ENCODE measurements at places on chromosomes 3 and 15.

- no peak for DNase-seq
Measured at GRCh38 chr15:39478996-39479395, 101.9 kb upstream of the THBS1 start.

DNA sequence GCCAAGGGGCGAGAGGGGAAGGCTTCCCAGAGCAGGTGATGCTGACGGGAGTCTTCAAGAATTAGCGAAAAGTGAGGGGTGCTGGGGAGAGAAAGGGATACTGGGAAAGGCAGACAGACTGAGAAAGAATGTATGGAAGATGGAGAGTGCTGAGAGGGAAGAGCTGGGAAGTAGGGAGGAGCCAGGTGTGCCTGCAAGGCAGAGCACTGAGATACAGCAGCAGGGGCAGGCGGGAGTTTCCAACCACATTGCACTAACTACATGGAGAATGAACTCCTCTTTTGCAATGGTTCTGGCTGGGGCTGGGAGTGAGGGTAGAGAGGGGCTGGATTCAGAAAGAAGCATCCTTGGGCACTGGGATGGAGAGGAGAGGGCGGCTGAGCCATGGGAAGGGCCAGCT lies 16.0 kb upstream of the CRABP1 start:
- no peak for DNase-seq

GRCh38 chr3:60552581-60552980 lies 698.7 kb downstream of the FHIT start:
- DNase-seq = no peak

- no peak for DNase-seq
Measured at GRCh38 chr15:58761010-58761388, 10.1 kb upstream of the MINDY2 start.

GRCh38 chr15:81942655-81943195 lies 103.1 kb downstream of the MEX3B start:
- DNase-seq = no peak
